Fibroblast of villous mesenchyme (primary cell): ENCODE measurements at places on chromosomes 12 and 14.

DNA sequence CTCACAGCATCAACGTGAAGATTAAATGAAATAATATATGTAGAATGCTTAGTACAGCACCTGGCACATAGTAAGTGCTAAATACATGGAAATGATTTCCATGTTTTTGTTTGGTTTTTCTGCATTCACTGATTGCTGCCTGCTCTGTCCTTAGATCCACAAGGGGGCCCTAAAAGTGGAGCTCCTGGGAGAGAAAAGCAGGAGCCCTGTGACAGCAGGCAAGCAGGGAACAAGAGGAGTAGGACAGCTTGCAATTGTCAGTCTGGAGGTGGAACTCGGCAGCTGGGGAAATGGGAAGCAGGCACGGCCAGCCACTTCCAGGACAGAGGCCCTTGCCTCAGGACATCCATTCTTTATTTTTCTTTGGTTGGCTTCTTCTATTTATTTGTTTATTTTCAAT, 292.9 kb downstream of the BMP4 start:
- peak; percentile 43 for DNase-seq

GRCh38 chr14:60643141-60643462, 6.2 kb downstream of the SIX1 start:
- DNase-seq, result no peak

- no peak for DNase-seq
Measured at GRCh38 chr12:43008953-43009845, 419.7 kb upstream of the PRICKLE1 start.

DNA sequence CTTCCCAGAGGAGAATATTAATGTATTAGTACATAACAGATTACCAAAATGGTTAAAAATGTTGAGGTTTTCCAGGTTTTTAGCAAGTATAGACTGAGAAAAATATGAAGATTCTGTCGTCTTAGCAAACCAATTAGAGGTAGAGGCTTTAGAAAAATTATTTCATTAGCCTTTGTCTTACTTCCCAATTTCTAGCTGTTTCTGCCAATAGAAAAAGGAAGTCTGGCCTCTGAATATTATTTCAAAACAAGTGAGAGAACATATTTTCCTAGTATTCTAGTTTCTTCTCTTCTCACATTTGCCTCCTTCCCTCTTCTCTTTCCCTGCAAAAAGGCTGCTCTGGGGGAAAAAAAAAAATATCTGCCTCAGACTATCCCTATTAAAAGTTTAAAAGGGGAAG, 16.4 kb downstream of the IPO8 start:
- no peak for DNase-seq

- DNase-seq, result no peak
Measured at GRCh38 chr14:24809135-24809534, 175.1 kb upstream of the GZMB start.

- DNase-seq, result no peak
Measured at GRCh38 chr12:11669348-11669747, 19.9 kb downstream of the ETV6 start.

- DNase-seq, result no peak
Measured at GRCh38 chr12:9406564-9407424, 198.6 kb upstream of the PZP start.

DNA sequence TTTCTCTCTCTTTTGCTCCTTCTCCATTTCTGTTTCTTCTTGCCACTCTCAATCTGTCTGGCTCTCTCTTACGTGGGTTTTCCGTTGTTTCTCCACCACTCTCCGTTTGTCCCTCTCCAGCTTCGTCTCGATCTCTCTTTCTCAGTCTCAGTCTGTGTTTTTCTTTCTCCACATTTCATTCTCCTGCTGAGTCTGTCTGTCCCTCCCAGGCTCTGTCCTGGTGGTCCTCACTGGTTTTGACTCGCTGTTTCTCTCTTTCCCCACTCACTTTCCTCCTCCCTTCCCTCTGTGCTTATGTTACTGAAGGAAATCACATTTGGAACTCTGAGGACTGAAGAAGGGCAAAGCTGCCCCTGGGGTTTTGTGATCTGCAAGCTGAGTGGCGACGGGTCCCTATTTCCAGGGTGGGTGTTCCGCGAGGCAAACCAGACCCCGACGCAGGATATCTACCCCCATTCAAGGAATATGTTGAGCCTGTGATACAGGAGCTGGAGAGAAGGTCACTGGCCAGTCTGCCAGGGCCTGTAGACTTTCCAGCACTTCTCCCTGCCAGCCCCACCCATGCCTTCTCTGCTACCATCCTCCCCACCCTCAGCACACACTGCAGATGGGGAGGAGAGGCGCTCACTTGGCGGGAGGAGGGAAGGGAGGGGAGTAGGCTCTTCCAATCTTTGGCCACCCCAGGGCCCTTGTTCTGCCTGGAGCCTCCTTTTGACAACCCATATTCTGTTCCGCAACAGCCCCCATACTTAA, 102.7 kb upstream of the MAP1LC3B2 start:
- no peak for DNase-seq

GRCh38 chr12:10268037-10268436, 39.6 kb upstream of the KLRD1 start:
- no peak for DNase-seq

DNA sequence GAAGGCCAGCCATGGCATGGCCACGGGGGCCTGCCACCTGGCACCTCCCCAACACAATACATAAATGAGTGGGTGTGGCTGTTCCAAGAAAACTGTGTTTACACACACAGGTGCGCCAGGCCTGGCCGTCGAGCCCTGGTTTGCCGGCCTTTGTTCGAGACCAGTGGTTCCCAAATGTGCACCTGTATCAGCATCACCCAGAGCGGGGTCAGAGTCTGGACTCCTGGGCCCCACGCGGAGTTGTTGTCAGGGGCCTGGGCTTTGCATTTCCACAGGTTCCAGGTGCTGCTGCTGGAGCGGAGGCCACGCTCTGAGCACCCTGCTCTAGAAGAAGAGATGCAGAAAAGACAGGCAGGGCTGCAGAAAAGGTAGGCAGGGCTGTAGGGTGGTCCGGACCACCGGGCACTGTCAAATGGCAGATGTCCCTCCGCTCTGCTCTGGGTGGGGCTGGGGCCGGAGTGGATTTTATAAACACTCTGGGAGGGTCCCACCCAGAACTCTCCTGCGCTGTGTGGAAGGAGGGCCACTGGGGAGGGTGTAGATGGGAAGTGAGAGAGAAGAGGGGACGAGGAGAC, 4.2 kb upstream of the ASPG start:
- no peak for DNase-seq

DNA sequence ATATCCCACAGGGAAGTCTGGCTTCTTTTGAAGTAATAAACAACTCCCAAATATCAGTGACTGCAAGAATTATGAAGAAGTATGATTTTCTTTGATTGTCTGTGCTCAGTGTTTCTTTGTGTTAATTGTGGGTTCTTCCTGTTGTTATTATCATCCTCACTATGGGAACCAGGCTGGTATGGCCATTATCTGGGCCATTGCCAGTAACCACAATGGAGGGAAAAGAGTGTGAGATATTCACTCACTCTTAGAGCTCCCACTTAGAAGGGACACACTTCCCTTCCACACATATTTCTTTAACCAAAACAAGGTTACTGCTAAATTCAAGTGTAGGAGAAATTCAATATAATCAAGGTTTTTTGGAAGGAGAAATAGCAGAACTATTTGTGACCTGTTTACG, 503.7 kb downstream of the SLC6A15 start:
- no peak for DNase-seq

GRCh38 chr12:13000925-13001774, 1.1 kb upstream of the HEBP1 start:
- peak; percentile 51 for DNase-seq

DNA sequence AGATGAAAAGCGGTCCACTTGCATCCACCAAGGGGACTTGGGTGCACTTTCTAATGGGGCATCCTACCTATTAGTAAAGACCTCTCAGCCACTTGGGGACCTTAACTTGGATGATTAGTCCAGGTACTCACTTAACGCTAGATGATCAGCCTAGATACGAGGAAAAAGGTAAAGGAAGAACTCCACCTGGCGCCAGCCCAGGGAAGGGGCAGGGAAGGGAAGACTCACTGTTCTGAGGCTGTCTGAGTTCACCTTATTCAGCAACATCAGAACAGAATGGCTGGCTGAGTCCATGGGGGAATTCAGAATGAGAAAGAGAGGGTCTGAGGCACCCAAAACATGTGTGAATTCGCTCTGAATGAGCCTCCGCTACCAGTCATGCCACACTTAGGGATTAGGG, 7.1 kb downstream of the IL22 start:
- no peak for DNase-seq

DNA sequence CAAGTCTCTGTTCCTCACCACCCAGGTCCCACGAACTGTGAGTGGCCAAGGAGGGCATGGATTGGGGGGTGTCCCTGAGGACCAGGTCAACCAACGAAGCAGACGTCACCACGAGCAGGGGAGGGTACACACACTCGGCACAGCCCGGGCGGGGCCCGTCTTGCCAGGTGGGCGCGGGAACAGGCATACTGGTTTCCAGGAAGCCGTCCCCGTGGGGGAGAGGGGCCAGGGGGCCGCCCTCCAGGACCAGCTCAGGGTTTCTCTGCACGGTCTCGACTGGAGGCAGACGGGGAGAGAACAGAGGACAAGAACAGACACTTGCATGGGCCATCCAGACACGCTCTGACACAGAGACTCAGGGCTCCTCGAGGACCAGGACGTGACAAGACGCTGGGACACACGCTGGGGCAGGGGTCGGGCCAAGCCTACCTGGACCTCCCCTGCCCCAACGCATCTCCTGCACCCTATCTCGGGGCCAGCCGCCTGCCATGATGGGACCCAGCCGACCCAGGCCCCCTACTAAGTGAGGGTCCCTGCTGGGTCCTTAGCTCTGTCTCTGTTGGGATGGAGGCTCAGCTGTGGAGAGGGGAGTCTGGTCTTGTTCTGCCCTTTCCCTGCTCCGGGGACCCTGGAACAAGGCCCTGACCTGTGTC, 11.3 kb downstream of the ARL6IP4 start:
- DNase-seq, result no peak

DNA sequence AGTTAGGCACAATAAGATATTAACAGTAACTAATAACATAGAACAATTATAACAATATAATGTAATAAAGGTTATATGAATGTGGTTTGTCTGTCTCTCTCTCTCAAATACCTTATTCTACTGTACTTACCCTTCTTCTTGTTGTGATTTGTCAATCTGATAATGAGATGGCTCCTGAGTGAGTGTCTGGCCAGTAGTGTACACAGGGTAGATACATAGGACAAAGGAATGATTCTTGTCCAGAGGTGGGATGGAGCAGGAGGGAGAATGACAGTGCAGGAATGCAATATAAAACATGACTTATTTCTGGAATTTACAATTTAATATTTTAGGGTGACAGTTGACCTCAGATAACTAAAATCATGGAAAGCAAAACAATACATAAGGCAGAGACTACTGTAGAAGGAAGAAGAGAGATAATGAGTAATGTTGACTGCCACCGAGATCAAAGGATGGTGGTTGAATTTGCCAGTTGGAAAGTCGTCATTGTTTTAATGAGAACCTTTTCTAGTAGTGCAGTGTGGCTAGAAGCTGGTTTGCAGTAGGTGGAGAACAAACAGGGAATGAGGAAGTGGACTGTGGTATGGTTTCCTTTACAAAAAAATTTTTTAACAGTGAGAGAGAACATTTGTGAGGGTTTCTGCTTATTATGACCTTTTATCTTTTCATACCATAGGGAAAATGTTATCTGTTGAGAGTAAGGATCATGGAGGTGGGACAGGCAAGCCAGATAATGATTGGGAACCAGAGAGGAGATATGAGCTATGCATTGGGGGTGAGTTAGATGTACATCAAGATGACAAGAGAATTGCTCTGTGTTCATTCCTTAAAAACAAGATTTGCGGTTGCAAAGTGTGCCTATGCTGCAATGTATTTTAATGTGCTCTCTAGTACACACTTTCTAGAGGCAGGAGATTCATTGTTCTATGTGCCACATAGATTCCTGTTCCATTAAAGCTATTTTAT, 458.3 kb downstream of the BTG1 start:
- DNase-seq, result no peak

GRCh38 chr14:55302367-55303124, 31.3 kb downstream of the FBXO34 start:
- no peak for DNase-seq

DNA sequence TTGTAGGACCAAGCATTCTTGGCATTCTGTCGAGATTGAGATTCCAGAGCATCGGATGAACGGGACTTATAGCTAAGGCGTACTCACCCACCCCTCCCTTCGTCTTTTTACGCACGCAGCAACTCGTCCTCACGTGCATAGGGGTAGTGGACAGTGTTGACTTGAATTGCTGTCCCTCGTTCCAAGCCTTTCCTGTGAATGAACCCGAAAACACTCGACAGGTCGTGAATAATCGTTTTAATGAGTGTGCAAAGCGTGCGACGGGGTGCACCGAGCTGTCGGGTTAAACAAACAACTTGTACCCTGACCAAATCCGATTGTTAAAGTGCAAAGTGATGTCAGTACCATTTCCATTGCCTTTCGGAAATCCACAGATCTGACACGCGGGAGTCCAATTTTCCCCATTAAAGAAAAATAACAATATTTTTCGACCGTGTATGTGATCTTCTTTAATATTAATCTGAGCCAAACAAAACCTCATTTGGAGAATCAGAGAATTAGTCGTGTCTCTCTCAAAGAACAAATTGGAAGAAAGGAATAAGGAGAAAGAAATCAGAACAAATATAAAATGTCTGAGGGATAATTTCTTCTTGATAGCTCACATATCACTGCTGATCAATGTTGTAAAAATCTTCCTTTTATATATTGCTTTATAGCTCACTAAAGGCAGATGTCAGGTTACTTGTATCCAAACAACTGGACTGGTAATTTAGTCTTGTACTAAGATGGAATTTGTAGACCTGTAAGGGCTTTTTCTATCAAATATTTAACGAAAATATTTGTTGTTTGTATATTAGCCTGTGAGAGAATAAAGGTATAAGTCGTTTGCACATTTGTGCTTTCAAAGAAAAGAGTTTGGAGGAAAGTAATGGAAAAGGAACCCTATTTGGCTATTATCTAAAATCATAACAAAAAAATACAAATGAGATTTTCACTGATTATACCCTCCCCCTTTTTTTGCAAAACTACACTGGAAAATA, 11.8 kb downstream of the FOXG1 start:
- no peak for DNase-seq

GRCh38 chr12:8078398-8078797, 3.7 kb upstream of the NECAP1 start:
- DNase-seq, result peak; percentile 78

DNA sequence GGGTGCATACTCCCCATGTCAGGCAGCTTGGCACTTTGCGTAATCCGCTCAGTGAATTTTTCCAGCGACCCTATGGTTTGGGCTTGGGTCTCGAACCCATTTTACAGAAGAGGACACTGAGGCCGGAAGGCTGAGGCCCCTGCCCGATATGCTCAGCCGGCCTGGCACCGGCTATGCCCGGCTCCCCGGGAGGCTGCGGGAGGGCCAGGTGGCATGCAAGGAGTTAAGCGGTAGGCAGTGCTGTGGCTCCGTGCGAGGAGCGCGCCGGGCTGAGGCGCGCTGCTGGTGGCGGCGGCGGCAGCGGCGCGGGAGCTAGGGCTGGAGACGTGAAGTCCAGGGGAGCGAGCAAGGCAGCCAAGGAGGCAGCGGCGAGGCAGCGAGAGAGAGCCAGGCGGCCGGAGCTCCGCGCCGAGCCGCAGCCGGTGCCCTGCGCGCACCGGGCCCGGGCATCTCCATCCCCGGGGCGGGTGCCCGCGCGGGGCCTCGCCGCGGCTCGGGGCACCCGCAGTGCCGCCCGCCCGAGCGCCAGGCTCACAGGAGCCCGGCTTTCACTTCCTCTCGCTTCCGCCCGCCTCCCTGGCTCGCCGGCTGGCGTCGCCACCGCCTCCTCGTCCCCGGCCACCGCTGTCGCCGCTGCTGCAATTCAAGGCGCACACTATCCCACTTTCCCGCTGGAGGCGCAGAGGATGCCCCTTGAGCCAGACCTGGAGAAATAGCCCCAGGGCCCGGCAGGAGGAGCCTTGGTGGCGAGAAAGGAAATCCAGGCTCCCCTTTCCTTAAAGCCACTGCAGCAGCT, at the start of gene WSCD2:
WSCD2 (plus strand) TSS at position 272 of the 796 bp plus-strand sequence. CDS start 66,545 bp downstream, outside the sequence.
- peak; percentile 2 for DNase-seq

GRCh38 chr12:105915997-105916759, 222.6 kb downstream of the NUAK1 start:
- no peak for DNase-seq
